ENCODE measurements at places on chromosomes 11 and 22.
A peak's percentile ranks its signal among the peaks of the same experiment; 100 is the strongest.

DNA sequence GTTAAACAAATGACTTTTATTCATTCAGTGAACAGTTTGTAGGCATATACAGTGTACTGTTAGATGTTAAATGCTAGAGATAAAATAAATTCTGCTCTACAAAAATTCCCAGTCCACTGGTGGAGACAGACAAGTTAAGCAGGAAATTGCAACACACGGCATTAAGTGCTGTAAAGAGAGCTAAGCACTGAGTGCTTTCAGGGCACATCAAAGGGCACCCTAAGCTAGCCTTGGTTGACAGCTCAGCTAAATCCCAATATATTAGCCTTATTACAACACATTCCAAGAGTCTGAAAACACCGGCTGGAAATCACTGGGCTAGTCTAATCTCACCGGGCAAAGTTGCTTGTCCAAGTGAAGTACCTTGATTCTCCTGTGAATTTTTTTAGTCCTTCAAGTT is 55.1 kb downstream of the NOX4 start:
- no peak for DNase-seq

GRCh38 chr11:96940227-96940626 is 550.4 kb downstream of the JRKL start:
- no peak for DNase-seq

GRCh38 chr22:47591709-47592108 is 829.3 kb downstream of the TBC1D22A start:
- DNase-seq, result no peak

- no peak for DNase-seq
These were observed 219.4 kb downstream of the CADM1 start for GRCh38 chr11:115284773-115285172.

GRCh38 chr11:47784785-47785381 is 17.7 kb upstream of the FNBP4 start:
- no peak for DNase-seq

DNA sequence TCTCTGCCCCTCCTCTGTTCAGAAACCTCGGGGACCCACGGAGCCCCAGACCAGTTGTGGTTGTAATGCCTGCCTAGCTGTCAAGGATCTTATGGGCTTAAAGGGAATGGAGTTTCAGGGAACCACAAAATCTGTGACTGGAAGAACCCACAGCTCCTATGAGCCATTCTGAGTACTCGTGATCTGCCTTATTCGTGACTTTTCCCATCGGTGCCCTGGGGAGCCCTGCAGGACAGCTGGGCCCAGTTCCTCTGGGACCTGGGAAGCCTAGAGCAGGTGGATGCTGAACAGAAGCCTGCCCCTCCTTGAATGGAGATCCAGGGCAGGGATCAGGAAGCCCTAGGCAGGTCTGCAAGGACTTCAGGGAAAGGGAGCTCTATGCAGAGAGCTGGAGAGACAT is 42.1 kb upstream of the TTC12 start:
- no peak for DNase-seq

GRCh38 chr11:73203322-73203721 is 14.8 kb upstream of the P2RY2 start:
- no peak for DNase-seq

GRCh38 chr11:7485186-7486097 is at the start of gene OLFML1:
OLFML1 (plus strand) TSS chr11:7485506; CDS start chr11:7485876, 370 bp downstream.
- no peak for DNase-seq

DNA sequence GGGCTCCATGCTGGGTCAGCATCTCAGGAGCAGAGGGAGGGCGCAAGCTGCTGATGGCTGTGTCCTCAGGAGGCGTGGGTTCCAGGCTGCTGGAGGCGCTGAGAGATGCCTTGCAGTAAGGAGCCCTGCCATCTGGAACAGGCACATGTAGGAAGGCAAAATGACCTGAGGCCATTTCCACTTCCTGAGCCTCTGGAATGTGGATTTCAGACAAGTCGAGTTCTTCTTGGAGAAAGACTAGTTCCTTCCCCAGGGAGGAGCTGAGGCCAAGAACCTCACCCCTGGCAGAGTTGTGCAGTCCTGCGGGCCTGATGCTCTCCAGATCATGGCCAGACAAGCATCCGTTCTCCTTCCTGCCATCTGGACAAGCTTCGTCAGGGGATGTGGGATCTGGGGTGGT is 19.3 kb downstream of the HPS4 start:
- no peak for DNase-seq

DNA sequence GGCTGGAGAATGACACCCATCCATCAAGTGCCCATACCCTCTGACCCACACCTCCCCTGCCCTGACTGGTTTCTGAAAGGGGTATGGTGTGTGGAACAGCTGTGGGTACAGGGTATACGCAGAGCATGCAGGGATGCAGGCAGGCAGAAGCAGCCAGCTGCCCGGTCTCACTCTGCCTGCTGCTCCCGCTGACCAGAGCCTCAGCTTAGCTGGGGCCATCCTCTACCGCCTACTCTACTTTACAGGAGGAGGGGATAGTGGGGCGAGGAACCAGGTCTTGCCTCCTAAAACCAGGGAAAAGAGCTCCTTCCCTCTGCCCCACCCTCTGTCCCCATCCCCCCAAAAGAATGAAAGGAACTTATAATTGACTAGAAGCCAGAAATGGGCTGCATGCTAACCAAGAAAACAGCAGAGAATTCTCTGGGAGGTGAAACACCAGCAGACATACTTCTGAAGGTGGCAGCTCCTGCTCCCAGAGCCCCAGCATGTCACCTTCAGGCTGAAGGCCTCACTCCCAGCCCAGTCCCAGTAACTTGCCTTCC is 13.0 kb upstream of the CHRM4 start:
- DNase-seq, result no peak

DNA sequence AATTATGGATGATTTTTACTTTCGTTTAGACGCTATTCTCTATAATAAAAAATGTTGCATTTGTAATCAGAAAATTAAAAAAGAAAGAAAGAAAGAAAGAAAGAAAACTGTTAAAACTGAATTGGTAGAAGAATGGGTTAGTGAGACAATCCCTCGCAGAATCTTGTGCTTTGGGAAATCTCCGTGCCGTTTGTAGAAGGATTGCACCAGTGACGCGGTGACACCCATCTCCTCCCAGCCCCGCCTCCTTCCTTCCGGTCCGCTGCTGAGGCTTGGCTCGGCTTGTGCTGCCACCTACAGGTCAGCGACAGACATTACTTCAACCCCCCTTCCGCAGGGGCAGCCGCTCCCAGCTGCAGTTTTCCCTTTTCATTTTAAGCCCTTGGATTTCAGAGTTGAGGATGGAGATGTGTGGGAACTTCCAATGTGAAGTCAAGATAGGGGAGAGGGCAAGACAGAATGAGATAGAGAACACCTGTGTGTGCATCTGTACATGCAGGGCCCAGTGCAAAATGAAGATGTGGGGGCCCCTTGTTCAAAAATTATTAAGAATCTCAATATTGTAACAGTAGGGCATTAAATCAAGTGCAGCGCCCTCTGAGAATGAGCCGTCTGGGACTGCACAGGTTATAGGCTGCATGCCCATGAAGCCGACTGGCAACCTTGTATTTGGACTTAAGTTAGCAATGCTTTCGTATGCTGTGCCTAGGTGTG is 41.1 kb downstream of the TST start:
- peak; percentile 12 for DNase-seq

- no peak for DNase-seq
These were observed 2.7 kb downstream of the MUC5AC start for GRCh38 chr11:1160231-1161101.

DNA sequence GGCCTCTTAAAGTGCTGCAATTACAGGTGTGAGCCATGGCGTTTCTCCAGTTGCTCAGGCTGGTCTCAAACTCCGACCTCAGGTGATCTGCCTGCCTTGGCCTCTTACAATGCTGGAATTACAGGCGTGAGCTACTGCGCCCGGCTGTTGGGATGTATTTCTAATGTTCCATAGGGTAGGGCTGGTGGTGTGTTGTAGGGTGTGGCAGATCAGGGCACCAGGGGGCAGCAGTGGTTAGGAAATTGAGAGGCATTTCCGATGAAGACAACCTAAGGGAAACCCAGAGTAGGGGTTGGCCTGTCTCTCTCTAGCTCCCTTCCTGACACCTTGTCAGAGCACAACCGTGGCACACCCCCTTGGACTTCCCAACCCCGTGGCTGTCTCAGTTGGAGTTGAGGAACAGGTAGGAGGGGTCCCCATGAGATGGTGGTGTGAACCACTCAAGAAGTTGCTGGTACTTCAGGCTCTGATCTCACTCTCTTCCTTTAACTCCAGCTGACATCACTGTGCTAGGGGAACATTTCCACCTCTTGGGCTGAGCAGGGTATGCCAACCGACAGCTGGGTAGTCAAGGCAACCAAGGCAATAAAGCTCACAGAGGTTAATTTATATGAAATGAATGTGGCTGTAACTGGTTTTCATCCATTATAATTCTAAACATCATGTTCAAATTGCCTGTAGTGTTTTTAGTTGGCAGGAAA is 33.0 kb downstream of the YWHAH start:
- DNase-seq, result no peak

DNA sequence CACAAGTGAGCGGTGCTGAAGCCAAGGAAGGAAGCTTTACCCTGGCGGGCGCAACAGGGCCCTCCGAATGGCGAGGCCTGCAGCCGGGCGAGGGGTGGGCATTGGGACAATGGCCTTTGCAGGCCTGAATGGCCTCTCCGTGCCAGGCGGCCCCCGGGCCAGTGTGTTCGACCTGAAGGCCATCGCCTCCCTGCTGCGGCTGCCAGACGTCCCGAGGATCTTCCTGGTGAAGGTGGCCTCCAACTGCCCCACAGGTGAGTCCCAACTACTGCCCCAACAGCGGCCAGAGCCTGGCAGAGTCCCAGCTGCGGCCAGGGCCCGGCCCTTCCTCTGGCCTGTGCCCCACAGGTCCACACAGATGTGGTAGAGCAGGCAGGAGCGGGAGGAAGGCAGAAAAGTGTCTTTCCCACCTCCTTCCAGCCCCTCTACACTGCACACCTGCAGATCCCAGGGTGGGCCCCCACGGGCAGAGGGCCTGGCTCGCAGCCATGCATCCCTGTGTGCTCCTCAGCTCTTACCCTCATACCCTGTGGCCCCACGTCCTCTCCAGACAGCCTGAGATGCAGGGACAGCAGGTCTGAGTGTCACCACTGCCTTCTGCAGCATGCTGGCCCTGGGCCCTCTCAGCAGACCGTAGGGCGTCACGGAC is 11.3 kb downstream of the PHLDA2 start:
- DNase-seq, result no peak

- DNase-seq, result no peak
These were observed 106.0 kb upstream of the ASPHD2 start for GRCh38 chr22:26323013-26323412.

GRCh38 chr22:32745251-32745995 is 56.1 kb upstream of the TIMP3 start:
- DNase-seq, result no peak

DNA sequence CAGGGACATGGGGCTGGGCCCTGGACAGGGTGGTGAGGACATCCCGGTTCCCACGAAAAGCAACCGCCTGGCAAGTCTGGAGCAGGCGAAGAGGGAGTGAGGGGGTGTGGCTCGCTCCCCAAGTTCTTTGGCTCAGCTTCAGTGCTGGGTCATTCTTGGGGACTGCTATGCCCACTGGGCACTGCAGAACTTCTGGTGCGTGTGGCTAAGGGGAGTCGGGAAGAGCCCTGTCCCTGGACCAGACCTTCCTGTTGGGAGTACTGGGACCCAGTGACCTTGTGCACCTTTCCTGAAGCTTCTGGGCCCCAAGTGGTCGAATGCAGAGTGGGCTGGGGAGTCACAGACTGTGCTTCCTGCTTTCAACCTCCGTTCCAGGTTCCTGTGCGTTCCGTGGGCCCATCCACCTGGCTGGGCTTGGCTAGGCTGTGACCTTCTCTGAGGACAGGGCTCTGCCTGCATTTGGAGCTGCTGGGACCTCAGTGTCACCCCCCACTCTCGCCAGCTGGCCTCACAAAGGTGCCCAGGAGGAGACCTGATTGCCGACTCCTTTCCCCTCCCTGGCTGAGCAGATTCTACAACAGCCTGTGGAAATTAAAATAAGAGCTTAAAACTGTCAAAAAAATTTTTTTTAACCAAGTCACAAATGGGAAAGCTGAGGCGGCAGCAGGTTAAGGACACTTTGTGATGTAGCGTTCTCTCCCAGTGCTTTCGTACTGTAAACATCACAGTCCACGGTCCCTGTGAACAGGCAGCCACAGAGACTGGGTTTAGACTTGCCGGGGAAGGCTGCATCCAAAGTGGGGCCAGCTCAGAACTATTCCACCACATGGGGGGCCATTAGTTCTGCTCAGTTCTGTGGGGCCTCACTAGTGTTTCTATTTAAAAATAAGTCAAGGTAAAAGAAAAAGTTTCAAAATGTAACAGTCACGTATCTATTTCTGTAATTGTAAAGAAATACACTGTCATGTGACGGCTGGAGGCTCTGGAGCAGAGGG is 63.8 kb upstream of the WNT7B start:
- peak; percentile 56 for DNase-seq

GRCh38 chr11:41781441-41781840 is 322.0 kb upstream of the LRRC4C start:
- no peak for DNase-seq

GRCh38 chr11:117193130-117194020 is 5.8 kb upstream of the TAGLN start:
- DNase-seq, result no peak

DNA sequence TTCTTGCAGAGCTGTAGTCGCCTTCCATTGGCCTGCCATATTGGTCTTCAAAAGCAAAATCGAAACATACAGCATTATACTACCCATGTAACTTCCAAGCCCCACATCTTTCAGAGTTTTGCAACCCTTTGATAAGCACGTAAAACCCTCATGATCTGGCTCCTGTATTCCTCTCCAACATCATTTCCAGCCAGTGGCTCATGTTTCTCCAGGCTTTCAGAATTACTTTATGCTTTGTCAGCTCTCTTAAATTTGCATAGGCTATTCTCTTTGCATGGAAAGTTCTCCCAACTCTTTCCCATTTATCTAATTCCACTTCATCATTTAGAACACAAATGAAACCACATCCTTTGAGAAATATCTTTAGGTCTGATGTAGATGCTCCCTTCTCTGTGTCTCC is 67.8 kb upstream of the DDI1 start:
- no peak for DNase-seq

GRCh38 chr11:61781585-61781984 is 10.8 kb downstream of the TMEM258 start:
- DNase-seq, result no peak

GRCh38 chr11:117823946-117824420 is 561 bp downstream of the FXYD2 start:
- no peak for DNase-seq

GRCh38 chr11:43832536-43832935 is 48.1 kb upstream of the ALKBH3 start:
- DNase-seq, result no peak

GRCh38 chr11:118939953-118940598 is 14.3 kb upstream of the BCL9L start:
- DNase-seq, result no peak

GRCh38 chr22:46761539-46762237 is 762 bp upstream of the TBC1D22A start:
- DNase-seq, result no peak

DNA sequence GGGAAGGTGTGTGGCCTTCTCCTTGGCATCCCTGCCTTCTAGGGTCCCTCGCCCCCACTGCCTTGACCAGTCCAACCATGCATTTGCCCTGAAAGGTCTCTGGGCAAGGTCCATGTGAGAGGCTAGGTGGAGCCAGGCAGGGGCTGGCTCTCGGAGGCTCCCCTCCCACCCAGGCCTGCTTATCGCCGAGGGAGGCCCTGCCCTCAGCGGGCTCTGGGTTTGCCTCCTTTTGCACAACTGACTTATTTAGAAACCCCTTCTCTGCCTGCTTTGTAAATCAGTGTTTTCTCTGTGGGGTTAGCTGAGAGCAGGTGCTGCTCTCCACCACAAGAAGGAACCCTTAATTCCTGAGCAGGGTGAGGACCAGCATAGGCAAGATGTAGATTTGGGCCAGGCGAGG is 47.7 kb downstream of the CD82 start:
- DNase-seq, result no peak

- DNase-seq, result no peak
These were observed 27.5 kb downstream of the MACROD1 start for GRCh38 chr11:64138398-64138797.

All from cerebellar nuclear complex (tissue), 1 donor.